ENCODE measurements at places on chromosomes 11 and 22. TPM values are rescaled to one million over a fixed set of nuclear protein-coding genes. Genes with fewer than 3 reads are reported as not detected.
A peak's percentile ranks its signal among the peaks of the same experiment; 100 is the strongest.

POU2F3 gene
- total RNA-seq: not detected

TRIM6 gene
- not detected for total RNA-seq

MUC15 gene
- total RNA-seq: not detected

CASTOR1 gene
- 12.4 TPM for total RNA-seq

SLC22A6 gene
- total RNA-seq: not detected

DEFB108B gene
- not detected for total RNA-seq

MS4A3 gene
- 1.2 TPM for total RNA-seq

- H3K27ac ChIP-seq: no peak overlapping the region
- DNase-seq: no peak
- H3K4me1 ChIP-seq: peaks cover 3% of the 10 kb centered on the region
- H3K27me3 ChIP-seq: peaks cover 74% of the 10 kb centered on the region
- H3K4me3 ChIP-seq: no peak overlapping the region
- H3K36me3 ChIP-seq: peaks cover 9% of the 10 kb centered on the region
Observed at GRCh38 chr22:36612458-36612857, 83.5 kb upstream of the EIF3D start.

DNA sequence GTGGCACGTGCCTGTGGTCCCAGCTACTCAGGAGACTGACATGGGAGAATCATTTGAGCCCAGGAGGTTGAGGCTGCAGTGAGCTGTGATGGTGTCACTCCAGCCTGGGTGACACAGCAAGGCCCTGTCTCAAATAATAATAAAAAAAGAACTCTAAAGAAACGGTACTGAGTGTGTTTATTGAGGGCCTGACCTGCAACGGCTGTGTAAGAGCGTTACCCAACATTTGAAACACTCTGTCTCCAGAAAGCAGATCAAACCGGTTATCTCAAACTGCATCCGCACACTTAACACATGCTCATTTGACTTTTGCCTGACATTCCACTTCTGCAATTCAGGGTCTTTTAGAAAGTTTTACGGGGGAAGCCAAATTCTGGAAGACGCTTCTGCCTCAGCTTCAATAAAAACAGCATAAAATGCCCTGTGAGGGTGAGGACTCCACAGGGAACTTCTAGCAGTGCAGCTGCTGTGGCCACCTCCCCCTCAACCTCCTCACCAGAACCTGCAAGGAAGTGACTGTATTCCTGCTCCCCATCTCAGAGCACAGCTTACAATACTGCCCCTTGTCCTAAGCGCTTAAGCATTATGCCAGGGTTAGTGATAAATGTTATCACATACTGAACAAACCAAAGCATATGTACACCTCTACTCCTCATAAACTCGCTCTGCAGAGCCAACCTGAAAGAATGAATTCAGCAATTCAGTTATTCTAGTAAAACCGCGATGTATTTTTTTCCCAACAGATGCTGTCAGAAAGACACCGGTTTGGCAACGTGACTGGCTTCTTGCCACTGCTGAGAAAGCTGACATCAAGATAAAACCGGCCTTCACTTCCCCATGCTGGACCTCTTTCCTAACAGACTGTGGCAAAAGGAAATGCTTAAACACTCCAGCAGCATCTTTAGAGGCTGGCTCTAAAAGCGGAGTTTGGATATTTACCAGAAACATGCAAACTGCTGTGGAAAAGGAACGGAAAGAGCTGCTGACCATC, 52.2 kb downstream of the PRDM10 start:
- no peak overlapping the region for H3K4me3 ChIP-seq
- H3K27ac ChIP-seq: no peak overlapping the region
- no peak for DNase-seq
- H3K27me3 ChIP-seq: no peaks in the 10 kb centered on the region
- H3K4me1 ChIP-seq: peaks cover 3% of the 10 kb centered on the region

DNA sequence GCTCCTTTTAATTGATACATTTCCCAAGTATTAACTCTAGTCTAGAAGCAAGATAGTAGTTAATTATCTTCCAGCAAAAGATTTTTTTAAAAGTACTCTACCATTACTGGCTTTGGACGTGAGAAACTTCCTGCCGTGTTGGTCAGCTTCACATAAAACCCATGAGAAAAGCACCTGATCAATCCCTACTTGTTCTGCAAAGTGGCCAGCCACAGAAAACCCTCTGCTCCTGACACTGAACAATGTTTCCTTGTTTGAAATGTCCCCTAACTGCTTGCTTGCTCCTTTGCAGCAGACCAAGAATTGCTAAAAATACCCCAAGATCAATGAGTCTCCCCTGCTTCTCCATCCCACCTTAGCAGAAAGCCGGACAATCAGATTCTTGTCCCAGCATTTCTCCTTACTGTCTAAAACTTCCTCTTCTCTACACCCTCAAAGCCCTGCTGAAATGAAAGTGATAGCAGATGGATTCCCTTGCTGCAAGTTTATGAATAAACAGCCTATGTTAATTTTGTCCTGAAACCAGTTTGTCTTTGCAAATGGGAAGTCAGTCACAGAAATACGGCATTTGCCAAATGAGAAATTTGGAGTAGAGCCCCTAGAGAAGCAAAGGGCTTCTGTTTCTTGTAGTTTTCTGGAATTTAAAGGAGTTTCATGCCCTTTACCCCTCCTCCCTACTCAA, 207.1 kb upstream of the ARHGAP20 start:
- no peak overlapping the region for H3K4me3 ChIP-seq
- no peak overlapping the region for H3K27ac ChIP-seq
- no peaks in the 10 kb centered on the region for H3K27me3 ChIP-seq
- peaks cover 4% of the 10 kb centered on the region for H3K4me1 ChIP-seq
- DNase-seq: no peak

GRCh38 chr11:47285969-47286770, 16.2 kb downstream of the MADD start:
- no peak overlapping the region for H3K4me3 ChIP-seq
- no peak for DNase-seq
- H3K27ac ChIP-seq: no peak overlapping the region
- H3K27me3 ChIP-seq: no peaks in the 10 kb centered on the region

GRCh38 chr11:19923626-19924025, 211.0 kb downstream of the NAV2 start:
- H3K36me3 ChIP-seq: peaks cover 2% of the 10 kb centered on the region
- H3K4me3 ChIP-seq: no peak overlapping the region
- no peak overlapping the region for H3K27ac ChIP-seq
- H3K4me1 ChIP-seq: peaks cover 2% of the 10 kb centered on the region
- DNase-seq: no peak

DNA sequence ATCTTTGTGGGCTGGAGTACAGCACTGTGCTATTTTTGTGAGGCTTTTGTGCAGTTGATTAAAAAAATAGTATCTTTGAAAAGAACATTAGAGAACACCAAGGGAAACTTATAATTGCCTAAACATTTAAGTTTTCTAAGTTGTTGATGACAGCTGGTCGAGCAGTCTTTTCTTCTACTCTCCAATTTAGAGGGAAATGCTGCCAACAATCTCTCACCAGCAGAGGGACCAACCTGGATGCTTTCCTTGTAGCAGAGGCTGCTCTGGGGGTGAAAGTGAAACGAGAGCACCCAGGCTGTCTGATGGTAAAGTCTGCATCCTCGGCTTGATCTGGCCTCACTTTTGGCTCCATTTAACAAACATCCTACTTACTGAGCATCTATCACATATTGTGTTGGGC, 1286.5 kb upstream of the TENM4 start:
- H3K36me3 ChIP-seq: no peaks in the 10 kb centered on the region
- H3K4me3 ChIP-seq: no peak overlapping the region
- no peaks in the 10 kb centered on the region for H3K4me1 ChIP-seq
- no peak overlapping the region for H3K27ac ChIP-seq
- DNase-seq: no peak
- H3K27me3 ChIP-seq: no peaks in the 10 kb centered on the region

- no peak for DNase-seq
- peaks cover 4% of the 10 kb centered on the region for H3K27me3 ChIP-seq
- H3K4me1 ChIP-seq: peaks cover 26% of the 10 kb centered on the region
- peaks cover 2% of the 10 kb centered on the region for H3K36me3 ChIP-seq
Observed at GRCh38 chr11:46315783-46316563, 31.3 kb upstream of the DGKZ start.

GRCh38 chr11:1990872-1991578, 6.6 kb downstream of the H19 start:
- no peaks in the 10 kb centered on the region for H3K27me3 ChIP-seq
- no peak overlapping the region for H3K27ac ChIP-seq
- peaks cover 2% of the 10 kb centered on the region for H3K4me1 ChIP-seq
- no peaks in the 10 kb centered on the region for H3K36me3 ChIP-seq

DNA sequence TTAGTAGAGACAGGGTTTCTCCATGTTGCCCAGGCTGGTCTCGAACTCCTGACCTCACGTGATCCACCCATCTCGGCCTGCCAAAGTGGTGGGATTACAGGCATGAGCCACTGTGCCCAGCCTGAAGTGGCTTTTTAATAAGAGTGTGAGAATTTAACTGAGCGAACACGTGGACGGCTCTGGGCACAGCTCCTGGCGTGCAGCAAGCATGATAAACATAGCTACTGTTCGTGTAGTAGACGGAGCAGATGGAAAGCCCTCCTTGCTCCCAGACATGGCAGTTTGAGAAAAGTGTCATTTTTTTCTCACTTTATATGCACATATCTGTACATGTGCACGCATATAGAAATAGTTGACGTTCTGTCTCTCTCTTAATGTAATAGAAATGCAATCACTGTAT, 7.0 kb downstream of the EMID1 start:
- H3K4me1 ChIP-seq: peaks cover 2% of the 10 kb centered on the region
- H3K27me3 ChIP-seq: peaks cover 10% of the 10 kb centered on the region
- H3K36me3 ChIP-seq: no peaks in the 10 kb centered on the region
- H3K27ac ChIP-seq: no peak overlapping the region
- DNase-seq: no peak

DNA sequence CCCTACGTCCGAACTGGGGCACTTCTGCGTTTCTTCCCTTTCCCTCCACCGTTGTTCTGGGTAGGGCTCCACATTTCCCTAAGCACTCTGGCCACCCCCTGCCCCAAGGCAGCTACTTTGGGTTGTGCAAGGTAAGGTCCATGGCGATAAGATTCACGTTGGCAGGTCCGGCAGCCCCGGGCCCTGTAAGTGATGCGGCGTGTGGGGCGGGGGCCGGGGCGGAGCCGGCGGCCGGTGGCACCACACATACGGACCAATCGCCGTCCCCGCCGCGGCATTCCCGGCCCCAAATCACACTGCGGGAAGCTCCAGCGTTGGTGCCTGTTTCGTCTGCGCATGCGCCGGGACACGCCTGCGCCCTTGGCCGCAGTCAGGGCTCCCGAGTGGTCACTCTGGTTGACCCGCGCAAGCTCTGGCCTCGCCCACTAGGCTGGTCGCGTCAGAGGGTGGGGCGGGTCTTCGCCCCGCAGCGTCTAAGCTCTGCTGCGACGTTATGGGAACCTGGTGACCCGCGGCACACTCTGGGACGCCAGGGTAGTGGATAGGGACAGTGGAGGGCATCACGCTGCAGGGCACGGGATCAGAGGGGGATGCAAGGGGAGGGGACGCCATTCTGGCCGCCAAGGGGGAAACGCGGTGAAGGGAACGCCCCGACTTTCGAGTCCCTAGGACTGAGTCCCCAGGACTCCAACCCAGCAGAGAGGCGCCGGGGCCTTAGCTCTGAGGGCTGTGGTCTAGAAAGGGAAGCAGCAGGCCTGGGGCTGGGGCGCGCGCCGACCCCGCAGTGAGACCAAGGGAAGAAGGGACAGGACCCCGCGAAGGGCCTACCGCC, 1.6 kb downstream of the FADS1 start:
- H3K36me3 ChIP-seq: no peaks in the 10 kb centered on the region
- H3K27ac ChIP-seq: peak overlapping the region; percentile 85
- H3K27me3 ChIP-seq: peaks cover 4% of the 10 kb centered on the region
- peak overlapping the region; percentile 95 for H3K4me3 ChIP-seq

DNA sequence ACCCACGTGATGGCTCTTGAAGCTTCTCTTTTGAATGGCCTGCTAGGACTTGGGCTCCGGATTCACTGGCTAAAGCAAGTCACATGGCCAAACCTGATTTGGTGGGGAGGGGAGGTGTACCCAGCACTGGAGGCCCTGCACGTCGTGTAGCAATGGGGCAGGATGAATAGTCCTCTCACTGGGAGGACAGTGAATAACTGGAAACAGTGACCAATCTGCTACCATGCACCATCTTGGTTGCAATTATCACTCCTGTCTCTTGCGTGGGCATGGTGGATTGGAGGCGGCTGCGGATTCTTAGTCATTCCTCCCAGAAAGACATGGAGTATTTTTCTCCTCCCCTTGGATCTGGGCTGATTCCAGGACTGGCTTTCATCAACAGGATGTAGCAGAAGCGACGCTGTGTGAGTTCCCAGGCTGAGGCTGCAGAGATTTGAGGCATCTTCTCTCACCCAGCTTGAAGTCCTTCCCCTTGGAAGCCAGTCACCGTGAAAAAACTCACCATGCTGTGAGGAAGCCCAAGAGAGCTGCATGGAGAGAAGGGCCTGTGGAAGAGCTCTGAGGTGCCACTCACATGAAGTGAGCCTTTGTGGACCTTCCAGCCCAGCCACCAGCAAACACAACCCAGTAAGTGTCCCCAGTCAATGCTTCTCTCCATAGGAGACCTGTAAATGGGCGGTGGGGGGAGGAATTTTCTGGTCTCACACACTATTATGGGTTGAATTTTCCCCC, 70.4 kb downstream of the IGLL1 start:
- H3K36me3 ChIP-seq: no peaks in the 10 kb centered on the region
- no peak for DNase-seq
- no peak overlapping the region for H3K27ac ChIP-seq
- no peaks in the 10 kb centered on the region for H3K4me1 ChIP-seq

DNA sequence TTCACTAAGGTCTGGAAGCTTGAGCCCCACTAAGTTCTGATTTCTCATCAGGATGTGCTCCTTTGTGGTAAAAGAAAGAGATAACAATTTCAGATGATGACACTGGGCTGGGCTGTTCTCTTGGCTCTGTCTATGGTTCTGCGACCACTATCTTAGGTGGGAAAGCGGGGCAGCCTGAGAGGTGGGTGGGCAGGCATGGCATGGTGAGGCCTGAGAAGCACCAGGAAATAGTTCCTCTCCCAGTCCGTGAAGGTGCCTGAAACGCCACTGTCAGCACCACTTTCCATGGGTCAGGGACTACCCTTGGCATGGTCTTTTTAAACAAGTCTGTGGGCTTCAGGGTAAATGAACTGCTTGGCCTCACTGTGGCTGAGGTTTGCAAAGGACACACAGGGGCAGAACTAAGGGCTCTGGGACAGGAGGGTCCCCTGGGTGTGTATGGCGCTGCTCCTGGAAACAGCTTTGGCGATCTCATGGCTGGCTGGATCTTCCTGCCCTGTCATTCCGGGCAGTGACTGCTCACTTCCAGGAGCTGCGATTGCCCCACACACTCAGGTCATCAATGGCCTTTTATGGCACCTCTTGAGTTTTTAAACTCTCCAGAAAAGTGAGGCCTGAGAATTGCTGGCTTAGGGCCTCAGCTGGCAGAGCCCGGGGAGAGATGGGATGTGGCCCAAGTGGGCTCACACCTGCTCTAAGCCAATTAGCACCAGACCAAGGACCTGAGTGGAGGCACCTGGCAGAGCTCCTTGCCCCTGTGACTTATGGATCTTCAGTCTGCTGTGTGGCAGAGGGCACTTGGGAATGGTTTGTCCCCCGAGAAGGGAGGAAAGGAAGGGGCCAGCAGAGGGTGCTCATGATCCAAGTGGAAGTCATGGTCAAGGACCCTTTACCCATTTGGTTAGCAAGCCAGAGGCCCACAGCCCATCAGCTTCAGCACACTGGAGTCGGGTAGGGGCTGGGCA, 55.6 kb upstream of the LYVE1 start:
- peaks cover 13% of the 10 kb centered on the region for H3K4me1 ChIP-seq
- H3K27ac ChIP-seq: peak overlapping the region; percentile 89
- DNase-seq: no peak
- no peaks in the 10 kb centered on the region for H3K36me3 ChIP-seq

- no peak overlapping the region for H3K27ac ChIP-seq
- H3K4me1 ChIP-seq: peaks cover 5% of the 10 kb centered on the region
Observed at GRCh38 chr11:6022956-6023355, 7.6 kb downstream of the OR56A1 start.

- H3K36me3 ChIP-seq: peaks cover 2% of the 10 kb centered on the region
- no peak for DNase-seq
- no peak overlapping the region for H3K4me3 ChIP-seq
- no peaks in the 10 kb centered on the region for H3K27me3 ChIP-seq
- peaks cover 39% of the 10 kb centered on the region for H3K4me1 ChIP-seq
Observed at GRCh38 chr11:108788565-108789199, 123.8 kb downstream of the DDX10 start.
